NCI-H1105 treated with DMSO at 0.1 percent for 48 hours (cell line): ENCODE measurements at places on chromosomes 7 and 10.

DNA sequence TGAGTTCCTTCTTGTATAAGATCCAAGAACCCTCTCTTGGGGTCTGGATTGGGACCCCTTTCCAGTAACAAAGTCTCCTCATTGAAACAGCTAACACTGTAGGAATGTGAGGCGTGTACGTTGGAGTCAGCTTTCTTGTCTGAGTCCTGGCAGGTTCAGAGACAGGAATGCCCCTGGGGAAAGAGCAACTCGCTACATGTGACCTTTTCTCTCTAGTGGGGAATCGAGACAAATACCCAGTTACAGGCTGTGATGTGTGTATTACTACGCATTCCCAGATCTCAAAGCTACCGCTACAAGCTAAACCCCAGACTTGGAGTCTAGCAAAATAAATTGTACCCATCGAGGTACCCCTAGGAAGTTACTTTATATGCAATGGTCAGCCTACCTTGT is 85.6 kb upstream of the FRMD4A start:
- no peak for DNase-seq

DNA sequence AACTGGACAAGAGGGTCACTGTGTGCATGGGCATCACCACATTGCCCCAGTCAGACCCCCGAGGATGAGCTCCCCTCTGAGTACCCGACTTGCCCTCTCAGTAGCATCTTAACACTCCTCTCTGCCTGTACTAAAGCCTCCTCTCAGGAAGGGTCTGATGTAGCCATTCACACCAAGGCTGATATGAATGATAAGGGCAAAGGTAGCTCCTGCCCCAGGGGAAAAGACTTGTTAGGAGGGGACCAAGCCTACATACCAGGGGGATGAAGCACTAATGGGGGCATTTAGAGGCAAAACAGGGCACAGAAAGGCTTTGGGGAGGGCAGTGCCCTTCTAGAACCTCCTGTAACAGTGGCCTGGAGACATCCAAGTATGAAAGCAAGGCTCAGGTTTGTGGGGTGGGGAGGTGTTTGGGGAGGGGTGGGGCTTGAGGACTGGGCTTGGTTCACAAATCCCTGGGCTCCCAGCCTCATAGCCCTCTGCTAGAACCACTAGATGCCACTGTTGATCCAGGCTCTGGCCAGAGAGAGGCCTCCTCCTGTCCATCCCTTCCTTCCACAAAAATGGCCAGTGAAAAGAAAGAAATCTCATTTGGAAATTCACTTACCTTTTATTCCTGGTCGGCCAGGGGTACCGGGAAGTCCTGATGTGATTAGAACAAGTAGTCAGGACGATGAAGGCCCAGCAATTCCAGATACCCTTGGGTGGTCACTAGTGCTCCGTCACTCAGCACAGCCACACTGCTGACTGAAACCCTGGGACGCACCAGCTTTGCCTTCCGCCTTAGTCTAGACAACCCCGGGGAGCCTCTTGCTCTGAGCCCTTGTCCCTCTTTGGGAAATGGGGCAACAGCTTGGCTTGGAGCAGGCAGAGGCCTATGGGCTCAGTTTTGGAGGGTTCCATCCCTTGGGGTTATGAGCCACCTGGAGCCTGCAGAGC is 40.3 kb downstream of the COL17A1 start:
- DNase-seq = peak; percentile 1

GRCh38 chr7:124013306-124013705 is 19.6 kb downstream of the TMEM229A start:
- DNase-seq = no peak

GRCh38 chr10:11150231-11150731 is 132.6 kb downstream of the CELF2 start:
- DNase-seq = no peak

GRCh38 chr10:108749042-108749441 is 1174.3 kb downstream of the XPNPEP1 start:
- DNase-seq = no peak

DNA sequence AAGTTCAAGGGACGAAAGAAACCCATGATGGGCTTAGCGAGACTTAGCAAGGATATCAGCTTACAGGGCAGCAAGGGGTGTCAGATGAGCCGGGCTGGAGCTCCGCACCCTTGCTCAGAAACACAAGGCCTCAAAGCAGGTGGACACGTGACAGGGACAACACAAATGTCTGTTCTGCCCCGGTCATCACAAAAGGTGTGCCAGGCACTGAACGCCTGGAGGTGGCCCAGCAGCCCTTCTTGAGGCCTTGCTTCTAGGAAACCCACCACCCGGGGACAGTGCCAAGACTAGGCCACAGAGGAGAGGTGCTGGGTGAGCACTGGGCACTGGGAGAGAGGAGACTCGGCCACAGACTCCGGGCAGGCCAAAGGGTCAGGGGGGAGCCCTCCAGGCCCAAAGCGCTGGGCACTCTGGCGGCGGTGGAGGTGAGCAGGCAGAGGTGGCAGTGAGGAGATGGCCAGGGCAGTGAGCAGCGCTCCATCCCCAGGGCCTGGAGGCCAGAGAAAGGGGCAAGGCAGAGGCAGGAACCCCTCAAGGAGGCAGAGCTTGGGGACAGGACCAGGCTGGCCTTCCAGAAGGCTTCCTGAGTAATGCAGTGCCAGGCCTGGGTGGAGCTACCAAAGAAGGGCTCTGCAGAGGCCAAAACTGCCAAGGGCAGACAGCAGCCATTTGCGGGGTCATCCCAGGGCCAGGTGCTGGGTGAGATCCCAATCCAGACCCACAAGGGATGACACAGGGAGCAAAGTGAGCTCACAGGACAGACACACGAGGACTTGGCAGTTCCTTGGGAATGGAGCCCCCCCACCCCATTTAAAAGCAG is 22.7 kb downstream of the EBF3 start:
- DNase-seq = no peak

DNA sequence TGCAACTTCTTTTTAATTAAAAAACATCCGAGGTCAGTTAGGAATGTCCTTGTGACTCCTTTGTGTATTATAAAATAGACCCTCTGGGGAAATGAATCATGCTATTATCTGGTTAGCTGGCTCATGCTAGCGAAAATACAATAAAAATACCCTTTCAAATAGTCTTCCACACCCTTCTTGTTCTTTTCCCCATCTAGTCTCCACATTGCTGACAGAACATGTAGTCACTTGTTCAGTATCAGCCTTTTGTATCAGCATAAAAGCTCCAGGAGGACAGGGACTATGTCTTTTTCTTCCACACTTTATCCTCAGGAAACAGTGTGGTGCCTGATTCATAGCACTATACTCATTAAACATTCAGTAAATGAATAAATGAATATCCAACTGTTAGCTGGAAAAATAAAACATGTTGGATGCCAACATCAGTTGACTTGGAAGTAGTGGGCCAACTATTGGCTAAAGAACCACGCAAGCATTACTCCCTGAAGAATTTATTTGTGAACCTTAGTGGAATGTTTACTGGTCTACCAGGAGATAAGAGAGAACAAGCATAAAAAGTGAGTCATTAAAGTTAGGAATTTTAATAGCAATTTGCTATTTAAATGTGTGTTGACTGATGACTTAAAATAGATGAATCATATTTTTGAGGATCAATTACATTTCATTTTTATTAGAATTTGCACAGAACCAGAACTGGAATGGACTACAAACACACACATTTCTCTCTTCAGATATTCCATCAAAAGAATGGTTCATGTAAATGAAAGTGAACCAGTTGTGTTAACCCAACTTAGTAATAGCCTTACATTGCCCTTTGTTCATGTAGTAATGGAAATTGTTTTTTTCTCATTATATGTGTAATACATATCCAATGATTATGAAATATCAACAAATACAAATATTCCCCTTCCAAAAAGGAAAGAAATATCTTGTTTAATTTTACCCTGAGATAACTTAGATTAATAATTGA is 129.6 kb downstream of the DKK1 start:
- DNase-seq = no peak
